ENCODE measurements at places on chromosomes 5 and 9.

GRCh38 chr5:61965490-61965889 lies 340.5 kb upstream of the KIF2A start:
- DNase-seq = no peak

DNA sequence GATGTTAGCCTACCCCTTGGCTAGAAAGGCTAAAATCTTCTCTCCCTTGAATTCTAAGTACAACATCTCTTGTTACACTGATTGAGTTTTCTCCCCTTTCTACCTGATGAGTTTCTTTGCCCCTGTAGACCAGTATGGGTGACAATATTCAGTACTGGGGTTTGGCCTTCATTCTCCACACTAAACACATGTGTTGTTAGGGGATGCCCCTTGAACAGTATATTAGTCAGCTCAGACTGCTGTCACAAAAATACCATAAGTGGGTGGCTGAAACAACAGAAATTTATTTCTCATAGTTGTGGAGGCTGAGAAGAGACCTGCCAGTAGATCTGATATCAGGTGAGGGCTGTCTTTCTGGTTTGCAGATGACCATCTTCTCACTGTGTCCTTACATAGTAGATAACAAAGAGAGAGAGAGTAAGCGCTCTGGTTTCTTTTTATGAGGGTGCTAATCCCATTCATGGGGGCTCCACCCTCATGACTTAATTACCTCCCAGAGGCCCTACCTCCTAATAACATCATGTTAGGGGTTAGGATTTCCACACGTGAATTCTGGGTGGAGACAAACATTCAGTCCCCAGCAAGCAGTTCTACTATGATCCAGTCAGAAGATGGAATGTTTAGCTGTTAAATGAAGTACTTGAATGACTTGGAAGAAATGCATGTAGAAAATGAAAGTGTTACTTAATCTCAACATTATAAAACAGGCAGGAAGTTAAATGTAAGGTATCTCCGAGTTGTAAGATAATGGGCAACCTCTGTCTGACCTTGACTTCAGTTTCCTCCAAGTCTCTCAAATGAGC lies 17.5 kb downstream of the VLDLR start:
- DNase-seq = no peak

GRCh38 chr5:16539169-16539666 lies 73.6 kb upstream of the ZNF622 start:
- DNase-seq = no peak

- DNase-seq = peak; percentile 52
Observed at GRCh38 chr9:22079873-22080341, 70.8 kb upstream of the CDKN2B start.

DNA sequence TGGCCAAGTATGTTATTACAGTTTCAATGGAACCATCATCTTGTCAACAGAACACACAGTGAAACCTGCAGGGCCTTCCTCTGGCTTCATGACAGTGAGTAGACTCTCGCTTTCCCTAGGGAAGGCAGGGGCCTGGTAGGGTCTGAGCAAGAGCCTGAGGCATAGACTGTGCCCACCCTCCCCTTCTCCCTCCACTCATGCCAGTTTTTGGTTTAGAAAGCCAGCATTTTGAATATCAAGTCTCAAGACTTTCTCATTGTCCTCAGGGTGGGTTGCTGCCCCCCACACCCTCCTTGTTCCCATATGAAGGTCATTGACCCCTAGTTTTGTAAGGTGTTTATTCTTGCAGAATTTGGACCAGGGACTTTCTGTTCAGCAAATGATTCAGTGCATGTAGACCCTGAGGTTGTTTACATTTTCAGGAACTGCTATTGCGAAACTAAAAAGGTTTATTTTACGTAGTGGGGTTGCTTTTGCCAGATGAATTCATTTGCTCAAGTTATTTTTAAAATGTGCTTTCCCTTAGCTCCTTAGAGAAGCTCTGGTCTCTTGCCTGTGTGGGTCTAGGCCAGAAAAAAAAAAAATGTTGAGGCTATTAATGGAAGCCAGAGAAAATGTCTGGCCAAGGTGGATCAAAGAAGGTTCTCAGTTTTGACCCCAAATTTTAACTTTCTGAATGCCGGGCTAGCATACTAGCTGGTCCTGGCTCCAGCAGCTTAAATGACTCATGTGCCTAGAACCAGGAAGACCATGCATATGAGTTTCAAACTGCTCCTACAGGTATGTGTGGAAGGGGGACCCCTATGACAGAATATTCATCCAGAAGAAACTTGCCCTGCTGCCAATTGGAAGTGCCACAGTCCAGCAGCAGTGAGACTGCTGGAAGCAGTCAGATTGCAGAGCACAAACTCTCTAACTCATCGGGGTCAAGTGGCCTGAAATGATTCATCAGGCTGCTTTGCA lies 10.1 kb upstream of the MOB3B start:
- no peak for DNase-seq

DNA sequence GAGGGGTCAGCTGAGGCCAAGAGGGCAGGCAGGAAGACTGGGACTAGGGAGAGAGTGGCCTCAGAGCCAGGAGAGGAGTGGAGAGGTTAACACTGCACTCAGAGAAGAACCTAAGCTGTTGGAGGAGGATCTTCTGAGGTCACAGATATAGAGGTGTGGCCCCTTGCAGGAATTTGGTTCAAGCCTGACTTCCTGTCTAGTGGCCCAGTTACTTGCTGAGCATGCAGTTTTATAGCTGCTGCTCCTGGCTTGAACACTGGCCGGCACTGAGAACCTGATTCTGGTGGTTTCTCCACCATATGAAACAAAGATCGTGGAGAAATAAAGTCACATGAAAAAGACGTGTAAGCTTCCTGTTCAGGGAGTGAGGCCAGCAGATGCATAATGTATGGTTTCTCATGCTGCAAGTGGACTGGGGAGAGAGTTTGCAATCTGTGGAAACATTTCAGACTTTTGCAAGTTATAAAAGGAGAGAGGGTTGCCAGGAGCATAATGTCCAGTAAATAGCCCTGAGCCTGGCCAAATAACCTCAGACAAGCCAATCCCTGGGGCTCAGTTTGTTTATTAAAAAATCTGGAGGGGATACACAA lies 82.6 kb downstream of the GALNT10 start:
- peak; percentile 15 for DNase-seq

DNA sequence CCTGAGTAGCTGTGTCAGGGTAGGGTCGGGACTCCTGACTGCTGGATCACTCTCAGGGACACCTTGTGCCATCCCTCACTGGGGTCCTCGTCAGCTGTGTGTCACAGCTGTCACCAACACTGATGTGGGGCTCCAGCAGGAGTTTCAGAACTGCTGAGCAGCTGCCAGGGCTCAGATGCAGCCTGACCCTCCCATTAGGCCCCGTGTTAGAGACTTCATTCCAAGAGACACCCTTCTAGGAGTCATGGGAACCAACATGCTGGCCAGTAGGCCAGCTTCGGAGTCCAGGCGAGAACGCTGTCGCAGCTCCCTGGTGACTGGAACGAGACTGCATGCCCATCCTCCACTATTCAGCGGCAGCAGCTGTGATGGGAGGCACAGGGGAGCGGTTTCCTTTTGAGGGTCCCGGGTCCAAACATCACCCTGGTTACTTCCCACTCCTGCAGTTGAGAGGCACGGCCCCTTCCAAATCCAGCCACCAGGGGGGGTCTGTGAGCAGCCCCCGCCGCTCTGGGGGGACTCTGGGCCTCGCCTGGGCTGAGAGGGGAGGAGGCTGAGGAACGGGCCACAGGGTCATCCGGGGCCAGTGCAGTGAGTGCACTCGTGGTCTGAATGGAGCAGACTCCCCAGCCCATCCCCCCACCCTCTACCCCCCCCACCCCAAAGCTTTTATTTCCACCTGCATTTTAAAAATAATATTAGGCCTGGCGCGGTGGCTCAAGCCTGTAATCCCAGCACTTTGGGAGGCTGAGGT lies 12.6 kb upstream of the TCF7 start:
- DNase-seq = peak; percentile 63

DNA sequence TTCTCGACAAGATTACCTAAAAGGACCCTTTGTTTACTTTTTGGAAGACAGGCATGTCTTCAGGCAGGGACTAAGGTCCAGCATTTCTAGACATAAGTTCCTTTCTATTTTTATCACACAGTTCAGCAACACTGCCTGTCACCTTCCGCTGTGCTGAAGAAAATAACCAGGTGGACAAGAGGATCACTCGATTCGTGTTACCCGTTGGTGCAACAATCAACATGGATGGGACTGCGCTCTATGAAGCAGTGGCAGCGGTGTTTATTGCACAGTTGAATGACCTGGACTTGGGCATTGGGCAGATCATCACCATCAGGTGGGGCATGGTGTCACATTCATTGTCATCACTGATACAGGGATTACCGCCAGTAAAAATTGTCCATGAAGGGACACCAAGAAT lies 85.6 kb upstream of the PLPP6 start:
- no peak for DNase-seq

DNA sequence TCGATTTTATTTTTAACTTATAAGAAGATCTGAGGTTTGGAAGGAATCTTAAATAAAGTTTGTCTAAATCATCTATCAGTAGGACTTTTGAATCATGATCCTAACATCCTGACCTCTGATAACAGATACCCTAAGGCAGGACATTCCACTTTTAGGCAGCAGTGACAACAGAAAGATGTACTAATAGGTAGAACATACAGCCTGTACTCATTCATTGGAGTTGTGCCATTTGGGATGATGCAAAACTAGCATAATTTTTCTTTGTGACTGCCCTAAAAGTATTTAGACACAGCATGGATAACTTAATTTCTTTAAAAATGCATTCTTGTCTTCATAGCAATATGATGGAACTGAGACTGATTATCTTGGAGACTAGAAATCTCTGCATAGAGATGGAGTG lies 39.7 kb downstream of the CDC42SE2 start:
- no peak for DNase-seq

GRCh38 chr9:79912318-79913070 lies 340.7 kb downstream of the TLE4 start:
- DNase-seq = no peak

DNA sequence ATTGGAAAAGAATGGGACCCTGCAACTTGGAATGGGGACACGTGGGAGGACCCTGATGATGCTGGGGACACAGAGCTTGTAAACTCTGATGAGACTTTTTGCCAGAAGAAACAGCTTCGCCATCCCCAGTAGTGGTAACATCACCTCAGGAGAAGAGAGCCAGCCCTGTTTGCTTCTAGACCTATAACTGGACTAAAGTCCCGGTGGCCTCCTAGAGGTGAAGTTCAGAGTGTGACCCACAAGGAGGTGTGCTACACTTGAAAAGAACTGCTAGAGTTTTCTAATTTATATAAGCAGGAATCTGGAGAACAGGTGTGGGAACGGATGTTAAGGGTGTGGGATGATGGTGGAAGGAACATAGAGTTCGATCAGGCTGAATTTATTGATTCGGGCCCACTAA lies 19.8 kb downstream of the NSA2 start:
- no peak for DNase-seq

DNA sequence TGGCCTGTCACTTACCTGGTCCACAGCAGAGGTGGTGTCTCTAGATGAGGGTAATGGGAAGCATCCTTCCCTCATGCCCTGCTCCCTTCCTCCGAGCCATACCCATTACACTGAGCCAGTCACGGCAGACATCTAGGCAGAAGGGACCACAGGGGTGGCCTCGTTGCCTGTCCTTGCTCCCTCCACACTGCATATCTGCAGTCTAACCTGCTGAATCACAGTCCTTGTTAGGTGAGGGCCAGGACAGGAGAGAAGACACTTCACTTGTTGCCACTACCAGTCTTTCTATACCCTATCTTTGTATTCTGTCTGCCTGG lies 18.4 kb upstream of the SPINK4 start:
- DNase-seq = no peak

- no peak for DNase-seq
Observed at GRCh38 chr5:74201334-74202081, 439.0 kb downstream of the ENC1 start.

- no peak for DNase-seq
Observed at GRCh38 chr5:180034564-180034963, 37.0 kb downstream of the RNF130 start.

- DNase-seq = no peak
Observed at GRCh38 chr9:118732998-118733397, 636.2 kb downstream of the BRINP1 start.

GRCh38 chr5:171801839-171802238 lies 16.2 kb downstream of the SMIM23 start:
- DNase-seq = no peak

- no peak for DNase-seq
Observed at GRCh38 chr5:150155258-150156026, at the start of gene PDGFRB. Gene PDGFRB, minus strand, starts transcription at chr5:150155845. Its CDS starts 18,798 bp downstream, at chr5:150137047.
